Foreskin keratinocyte (primary cell): ENCODE measurements at places on chromosomes 1 and 21. TPM values are rescaled to one million over a fixed set of nuclear protein-coding genes. Genes with fewer than 3 reads are reported as not detected.

CFAP74 gene
- 0.03 and 0.07 TPM in 2 replicates for total RNA-seq

MEX3A gene
- total RNA-seq: 3.5 and 4.1 TPM in 2 replicates

TMEM53 gene
- total RNA-seq: 5.0 and 6.2 TPM in 2 replicates

CD1E gene
- not detected in 2 replicates for total RNA-seq

CSF3R gene
- not detected in 2 replicates for total RNA-seq

PLEKHA6 gene
- total RNA-seq: 4.4 and 6.0 TPM in 2 replicates

GPR37L1 gene
- 0.03 TPM in 1 of 2 replicates, not detected in the other for total RNA-seq

KIF26B gene
- 1.0 and 1.9 TPM in 2 replicates for total RNA-seq

PROK1 gene
- total RNA-seq: not detected in 2 replicates

PBX1 gene
- total RNA-seq: 2.8 and 3.3 TPM in 2 replicates

SPATA46 gene
- not detected in 2 replicates for total RNA-seq

GSTM1 gene
- total RNA-seq: 17.9 and 19.5 TPM in 2 replicates

ELF3 gene
- total RNA-seq: 0.04 and 0.07 TPM in 2 replicates

SLC16A4 gene
- total RNA-seq: 0.39 and 1.0 TPM in 2 replicates

LRRC47 gene
- total RNA-seq: 30.5 and 33.2 TPM in 2 replicates

TDRD5 gene
- total RNA-seq: not detected in 2 replicates

CNR2 gene
- total RNA-seq: not detected in 2 replicates

ZC3H12A gene
- total RNA-seq: 24.5 and 32.4 TPM in 2 replicates

SFN gene
- total RNA-seq: 2,642 and 2,753 TPM in 2 replicates

RGS13 gene
- not detected in 2 replicates for total RNA-seq

GBP1 gene
- 16.8 and 17.1 TPM in 2 replicates for total RNA-seq

TAS1R2 gene
- not detected in 2 replicates for total RNA-seq

TGFB2 gene
- total RNA-seq: 4.8 and 6.6 TPM in 2 replicates

SLC45A3 gene
- total RNA-seq: 5.1 TPM in 2 replicates

OPRD1 gene
- total RNA-seq: not detected in 2 replicates

SYPL2 gene
- not detected in 2 replicates for total RNA-seq

ZNF593OS gene
- total RNA-seq: not detected in 2 replicates

B3GALT2 gene
- not detected in 2 replicates for total RNA-seq
